ENCODE measurements at places on chromosomes 6 and 20. TPM values are rescaled to one million over a fixed set of nuclear protein-coding genes. Genes with fewer than 3 reads are reported as not detected.

GRCh38 chr20:52372169-52372568 lies 180.6 kb upstream of the ZFP64 start:
- DNase-seq = no peak

Gene BTN1A1
- total RNA-seq = not detected

Gene TMC2
- total RNA-seq = 0.10 TPM

DNA sequence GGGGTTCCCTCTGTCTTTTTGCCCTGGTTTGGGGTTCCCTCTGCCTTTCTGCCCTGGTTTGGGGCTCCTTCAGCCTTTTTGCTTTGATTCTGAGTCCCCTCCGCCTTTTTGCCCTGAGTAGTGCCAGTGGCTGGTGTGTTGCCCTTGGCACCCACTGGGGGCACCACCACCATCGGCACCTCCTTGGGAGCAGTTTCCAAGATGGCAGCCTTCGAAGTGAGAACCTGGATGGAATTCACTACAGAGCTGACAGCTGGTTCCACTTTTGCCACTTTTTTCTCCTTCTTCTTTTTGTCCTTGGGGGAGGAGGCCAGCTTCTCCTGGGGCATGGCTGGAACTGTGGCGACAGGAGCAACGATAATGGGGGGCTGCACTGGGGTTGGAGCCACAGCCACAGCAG lies 22.2 kb downstream of the RRBP1 start:
- DNase-seq = no peak

GRCh38 chr6:160899671-160900430 lies 91.7 kb upstream of the MAP3K4 start:
- DNase-seq = no peak

- no peak for DNase-seq
Observed at GRCh38 chr6:14597090-14597489, 479.5 kb downstream of the CD83 start.

GRCh38 chr6:13952101-13952500 lies 27.3 kb downstream of the RNF182 start:
- DNase-seq = no peak

GRCh38 chr6:41615311-41615710 lies 23.0 kb upstream of the MDFI start:
- DNase-seq = no peak

GRCh38 chr6:45512717-45513116 lies 135.0 kb upstream of the SUPT3H start:
- no peak for DNase-seq

- no peak for DNase-seq
Observed at GRCh38 chr6:93785694-93786030, 366.3 kb upstream of the EPHA7 start.

DNA sequence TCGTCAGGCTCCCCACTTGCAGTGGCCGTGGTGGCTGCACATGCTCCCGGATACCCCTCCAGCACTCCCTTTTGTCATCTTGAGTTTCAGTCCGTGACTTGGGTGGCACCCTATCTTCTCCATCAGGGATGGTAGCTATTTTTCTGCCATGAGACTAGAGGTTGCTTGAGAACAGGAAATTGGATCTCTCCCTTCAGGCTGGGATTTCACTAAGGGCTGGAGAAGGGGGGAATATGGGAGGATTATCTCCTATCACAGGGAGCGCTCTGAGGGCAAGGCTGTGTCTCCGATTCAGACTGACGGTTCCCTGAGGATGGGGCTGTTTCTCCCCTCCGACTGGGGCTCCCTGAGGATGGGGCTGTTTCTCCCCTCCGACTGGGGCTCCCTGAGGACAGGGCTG lies 123.1 kb downstream of the MRPL14 start:
- DNase-seq = no peak

DNA sequence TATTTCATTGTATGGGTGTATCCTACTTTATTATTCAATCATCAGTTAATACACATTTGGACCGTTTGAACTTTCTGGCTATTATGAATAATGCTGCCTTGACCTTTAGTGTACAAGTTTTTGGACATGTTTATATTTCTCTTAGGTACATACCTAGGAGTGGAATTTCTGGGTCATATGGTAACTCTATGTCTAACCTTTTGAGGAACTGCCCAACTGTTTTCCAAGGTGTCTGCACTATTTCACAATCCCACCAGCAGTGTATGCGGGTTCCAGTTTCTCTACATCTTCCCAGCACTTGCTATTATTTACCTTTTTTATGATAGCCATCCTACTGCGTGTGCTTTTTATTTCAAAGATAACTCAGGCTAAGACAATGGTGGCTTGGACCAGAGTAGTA lies 14.3 kb upstream of the SLC13A3 start:
- DNase-seq = no peak

- peak; percentile 48 for DNase-seq
Observed at GRCh38 chr6:22141241-22141745, 155.5 kb downstream of the PRL start.

Measured in skin of body (tissue), 3 donors.